ENCODE measurements at places on chromosomes 12 and 14. TPM values are rescaled to one million over a fixed set of nuclear protein-coding genes. Genes with fewer than 3 reads are reported as not detected.

Gene KHNYN
- total RNA-seq, result 97.9 TPM

Gene ITFG2
- total RNA-seq, result 48.0 TPM

Gene CLEC9A
- total RNA-seq, result not detected

Gene TAS2R20
- total RNA-seq, result 1.8 TPM

Gene MYF6
- not detected for total RNA-seq

Gene PCED1B
- 55.1 TPM for total RNA-seq

Gene TMEM253
- total RNA-seq, result 0.63 TPM

Gene RERG
- 0.20 TPM for total RNA-seq

Gene STXBP6
- not detected for total RNA-seq

Gene ALDH6A1
- total RNA-seq, result 10.8 TPM

Gene MSRB3
- 0.05 TPM for total RNA-seq

Gene WDR89
- total RNA-seq, result 24.2 TPM

Gene KRT3
- total RNA-seq, result not detected

Gene SLC24A4
- total RNA-seq, result 0.07 TPM

Gene RASSF3
- 72.8 TPM for total RNA-seq

Gene TMPRSS12
- total RNA-seq, result not detected

Gene TAPBPL
- 72.0 TPM for total RNA-seq

Gene POTEG
- total RNA-seq, result not detected

Gene WNT1
- not detected for total RNA-seq

Gene OAS2
- 213 TPM for total RNA-seq

Gene LRFN5
- not detected for total RNA-seq

Gene GSC
- not detected for total RNA-seq

Gene METTL1
- 32.5 TPM for total RNA-seq

Gene CACNB3
- total RNA-seq, result 17.1 TPM

Gene VAMP1
- total RNA-seq, result 39.9 TPM

Gene NTS
- not detected for total RNA-seq

Gene CACNA2D4
- total RNA-seq, result 15.1 TPM
